Naive B cell (primary cell): ENCODE measurements at places on chromosomes 2 and 18. TPM values are rescaled to one million over a fixed set of nuclear protein-coding genes. Genes with fewer than 3 reads are reported as not detected.

STEAP3 gene
- 0.49 TPM for polyA plus RNA-seq

MFSD2B gene
- polyA plus RNA-seq: not detected

ALPI gene
- not detected for polyA plus RNA-seq

LIPG gene
- not detected for polyA plus RNA-seq

CDH19 gene
- polyA plus RNA-seq: not detected

BIN1 gene
- 150 TPM for polyA plus RNA-seq

UNC80 gene
- not detected for polyA plus RNA-seq

PJVK gene
- 0.43 TPM for polyA plus RNA-seq

GPR35 gene
- 1.0 TPM for polyA plus RNA-seq

- H3K4me1 ChIP-seq: no peaks in the 10 kb centered on the region
- H3K36me3 ChIP-seq: no peaks in the 10 kb centered on the region
- no peak for DNase-seq
- no peak overlapping the region for H3K27ac ChIP-seq
- peaks cover 19% of the 10 kb centered on the region for H3K27me3 ChIP-seq
- no peak overlapping the region for H3K4me3 ChIP-seq
These were observed 10.5 kb upstream of the TMEM177 start for GRCh38 chr2:119668546-119668945.

DNA sequence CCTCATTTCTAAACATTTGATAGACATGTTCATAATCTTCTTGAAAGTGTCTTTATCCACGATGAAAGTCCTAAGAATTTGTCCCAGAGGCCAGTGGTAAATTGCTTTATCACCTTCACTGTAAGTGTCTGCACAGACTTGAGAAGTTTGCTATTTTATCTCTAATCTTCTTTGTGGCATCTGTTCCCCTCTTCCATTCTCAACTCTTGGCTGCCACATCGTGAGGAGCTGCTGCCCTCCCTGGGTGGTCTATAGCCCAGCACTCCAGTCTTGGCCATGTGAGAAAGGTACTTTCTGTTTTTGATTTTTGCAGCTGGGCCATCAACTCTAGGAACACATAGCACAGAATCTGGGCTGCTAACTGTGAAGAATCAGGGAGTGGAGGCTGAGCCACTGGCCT lies 45.5 kb downstream of the SLC14A2 start:
- H3K27me3 ChIP-seq: peaks cover 7% of the 10 kb centered on the region
- no peak overlapping the region for H3K4me3 ChIP-seq
- no peak for DNase-seq
- H3K4me1 ChIP-seq: peaks cover 6% of the 10 kb centered on the region
- no peak overlapping the region for H3K27ac ChIP-seq
- H3K36me3 ChIP-seq: no peaks in the 10 kb centered on the region

DNA sequence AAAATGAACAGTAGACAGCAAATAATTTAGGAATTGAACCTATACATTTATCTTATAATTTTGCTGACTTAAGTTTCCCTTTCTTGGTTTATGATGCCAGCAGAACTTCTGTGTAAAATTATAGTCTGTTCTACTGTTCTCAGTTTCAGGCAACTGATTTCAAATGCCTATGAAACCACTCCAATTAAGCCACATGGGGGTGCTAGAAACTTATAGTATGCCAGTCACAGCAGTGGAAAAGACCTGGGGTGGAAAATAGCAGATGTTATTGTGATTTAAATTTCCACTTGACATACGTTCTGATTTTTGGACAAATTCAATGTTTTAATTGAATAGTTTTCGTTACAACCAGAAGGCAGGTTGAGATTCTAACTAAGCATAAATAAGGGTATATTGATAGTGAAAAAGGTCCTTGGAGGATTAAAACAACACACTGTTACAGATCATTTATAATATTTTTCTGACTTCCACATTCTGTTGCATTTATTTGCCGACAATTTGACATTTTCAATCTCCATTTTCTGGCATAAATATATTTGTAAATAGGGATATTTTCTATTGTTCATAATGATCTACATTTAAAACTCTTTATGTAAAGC lies 61.4 kb downstream of the CPS1 start:
- H3K27me3 ChIP-seq: no peaks in the 10 kb centered on the region
- no peak overlapping the region for H3K27ac ChIP-seq
- H3K4me3 ChIP-seq: no peak overlapping the region
- H3K4me1 ChIP-seq: no peaks in the 10 kb centered on the region
- DNase-seq: no peak

- no peak for DNase-seq
- H3K36me3 ChIP-seq: no peaks in the 10 kb centered on the region
- no peak overlapping the region for H3K4me3 ChIP-seq
- no peak overlapping the region for H3K27ac ChIP-seq
These were observed 34.3 kb downstream of the CCDC68 start for GRCh38 chr18:54924948-54925347.

DNA sequence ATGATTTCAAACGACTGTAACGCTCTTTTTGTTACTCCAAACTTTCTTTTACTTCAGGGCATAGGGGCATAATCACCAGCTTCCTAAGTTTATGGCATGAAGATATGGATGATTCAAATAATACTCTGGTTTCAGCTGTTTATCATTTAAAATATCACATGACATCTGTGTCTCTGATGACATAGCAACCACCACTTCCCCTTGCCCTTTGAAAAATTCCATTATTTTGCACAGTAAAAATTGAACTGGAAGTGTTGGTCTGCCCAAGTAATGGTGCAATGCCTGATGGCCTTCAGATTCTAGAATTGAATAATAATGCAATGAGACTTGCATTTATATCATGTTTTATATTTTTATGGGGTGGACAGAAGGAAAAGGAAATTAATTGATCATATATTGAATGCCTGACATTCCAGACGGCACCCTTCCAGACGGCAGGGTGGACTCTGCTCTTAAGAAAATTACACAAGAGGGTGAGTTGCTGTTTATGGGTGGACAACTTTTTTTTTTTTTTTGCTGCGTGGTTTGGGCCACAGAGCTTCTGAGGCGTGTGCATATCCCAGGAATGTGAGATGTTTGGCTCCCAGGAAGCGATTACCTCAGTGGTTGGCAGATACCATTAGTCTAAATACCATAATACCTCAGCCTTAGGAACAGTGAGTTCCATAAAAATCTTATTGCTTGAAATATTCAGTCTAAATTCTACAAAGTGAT lies 101.7 kb upstream of the ZNF521 start:
- H3K4me1 ChIP-seq: no peaks in the 10 kb centered on the region
- DNase-seq: no peak
- no peaks in the 10 kb centered on the region for H3K36me3 ChIP-seq
- H3K4me3 ChIP-seq: no peak overlapping the region
- peaks cover 8% of the 10 kb centered on the region for H3K27me3 ChIP-seq

- H3K4me1 ChIP-seq: peaks cover 20% of the 10 kb centered on the region
- no peak overlapping the region for H3K27ac ChIP-seq
- H3K36me3 ChIP-seq: no peaks in the 10 kb centered on the region
- H3K27me3 ChIP-seq: no peaks in the 10 kb centered on the region
- DNase-seq: peak; percentile 66
These were observed 845 bp downstream of the EML4 start for GRCh38 chr2:42169874-42170521.

GRCh38 chr18:76349067-76349715 lies 145.9 kb downstream of the ZNF516 start:
- peaks cover 8% of the 10 kb centered on the region for H3K27me3 ChIP-seq
- peaks cover 6% of the 10 kb centered on the region for H3K4me1 ChIP-seq
- H3K27ac ChIP-seq: peak overlapping the region; percentile 43
- H3K4me3 ChIP-seq: no peak overlapping the region
- peaks cover 17% of the 10 kb centered on the region for H3K36me3 ChIP-seq
- peak; percentile 35 for DNase-seq

GRCh38 chr2:44954889-44955592 lies 13.5 kb downstream of the SIX3 start:
- H3K36me3 ChIP-seq: peaks cover 7% of the 10 kb centered on the region
- peaks cover 26% of the 10 kb centered on the region for H3K4me1 ChIP-seq
- no peak overlapping the region for H3K27ac ChIP-seq
- H3K27me3 ChIP-seq: peaks cover 78% of the 10 kb centered on the region

- no peak for DNase-seq
- H3K4me1 ChIP-seq: no peaks in the 10 kb centered on the region
- H3K36me3 ChIP-seq: no peaks in the 10 kb centered on the region
These were observed 621.2 kb downstream of the GALR1 start for GRCh38 chr18:77870894-77871293.

DNA sequence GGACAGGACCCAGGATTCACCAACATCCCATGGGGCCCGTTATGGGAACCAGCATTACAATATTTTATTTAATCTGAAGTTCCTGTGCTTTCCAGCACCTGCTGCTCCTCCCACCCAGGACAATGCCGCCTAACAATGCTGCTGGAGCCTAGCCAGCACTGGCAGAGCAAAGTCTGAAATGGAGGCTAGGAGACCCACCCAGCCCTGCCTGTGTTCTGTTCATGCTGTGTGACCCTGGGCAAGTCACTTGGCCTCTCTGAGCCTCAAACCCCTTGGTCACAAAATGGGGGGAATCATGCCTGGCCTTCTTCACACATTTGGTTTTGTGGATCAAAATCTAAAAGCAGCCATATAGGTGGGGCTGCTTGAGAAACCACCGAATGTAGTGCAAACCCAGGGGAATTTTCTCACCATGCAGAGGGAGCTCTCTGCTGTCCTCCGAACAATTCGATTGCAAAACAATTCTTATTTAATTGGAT lies 38.5 kb upstream of the ODC1 start:
- no peaks in the 10 kb centered on the region for H3K4me1 ChIP-seq
- no peak overlapping the region for H3K27ac ChIP-seq
- DNase-seq: no peak

GRCh38 chr18:13240060-13240725 lies 21.6 kb downstream of the LDLRAD4 start:
- H3K27ac ChIP-seq: no peak overlapping the region
- H3K4me1 ChIP-seq: peaks cover 3% of the 10 kb centered on the region
- no peaks in the 10 kb centered on the region for H3K27me3 ChIP-seq
- no peak overlapping the region for H3K4me3 ChIP-seq

- H3K36me3 ChIP-seq: peaks cover 28% of the 10 kb centered on the region
- H3K4me1 ChIP-seq: no peaks in the 10 kb centered on the region
- H3K27ac ChIP-seq: no peak overlapping the region
- H3K4me3 ChIP-seq: no peak overlapping the region
- no peak for DNase-seq
These were observed 144.2 kb downstream of the RNF144A start for GRCh38 chr2:7061450-7061789.

DNA sequence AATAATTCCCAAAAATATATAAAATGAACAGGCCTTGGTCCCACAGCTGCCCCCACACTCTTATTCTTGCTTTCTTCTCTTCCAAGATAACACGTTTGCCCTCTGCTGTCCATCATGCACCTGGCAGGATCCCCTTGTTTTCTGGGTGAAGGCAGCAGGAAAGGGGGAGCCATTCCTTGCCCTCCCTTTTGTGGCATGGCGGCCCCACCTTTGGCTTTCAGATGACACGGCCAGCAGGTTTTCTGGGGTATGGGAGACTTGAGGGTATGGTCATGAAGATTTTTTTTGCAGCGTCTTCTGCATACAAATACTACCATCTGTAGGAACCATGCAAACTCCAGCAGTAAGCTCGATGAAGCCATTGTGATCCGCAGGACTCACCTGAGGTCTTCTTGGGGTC lies 118.8 kb downstream of the MAPK4 start:
- no peak overlapping the region for H3K27ac ChIP-seq
- DNase-seq: no peak
- H3K27me3 ChIP-seq: peaks cover 10% of the 10 kb centered on the region
- no peak overlapping the region for H3K4me3 ChIP-seq

DNA sequence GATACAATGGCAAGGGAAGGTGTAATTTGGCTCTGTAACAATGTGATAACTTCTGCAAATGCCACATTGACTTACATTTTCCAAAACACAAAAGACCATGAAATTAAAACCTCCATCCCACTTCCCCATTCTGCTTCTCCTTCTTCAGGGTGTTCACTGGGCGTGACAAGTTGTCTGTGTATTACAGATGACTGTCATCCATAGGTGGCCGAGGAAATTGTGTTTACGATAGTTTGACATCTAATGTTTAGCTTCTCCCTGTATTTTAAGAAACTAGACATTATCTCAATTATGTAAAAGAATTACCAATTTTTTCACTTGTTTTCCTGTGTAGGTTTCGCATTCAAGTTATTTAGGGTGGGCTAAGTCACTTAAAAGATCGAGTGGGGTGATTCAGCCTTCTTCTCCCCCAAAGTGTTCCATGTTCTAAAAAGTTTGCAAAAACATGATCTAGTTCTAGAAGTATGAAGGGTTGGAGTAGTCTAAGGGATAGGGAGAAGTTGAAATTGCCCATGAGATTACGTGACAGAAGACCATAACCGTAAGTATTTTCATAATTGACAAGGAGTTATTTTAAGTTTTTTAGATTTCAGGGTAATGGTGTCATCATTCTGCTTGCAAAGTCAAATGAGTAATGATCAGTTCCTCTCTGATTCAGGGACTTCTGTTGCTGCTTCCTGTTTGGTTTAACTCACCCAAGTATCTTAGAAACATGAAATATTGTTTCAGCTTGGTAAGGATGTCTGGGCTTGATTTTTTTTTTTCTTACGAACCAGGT lies 25.2 kb upstream of the CYTIP start:
- H3K27me3 ChIP-seq: no peaks in the 10 kb centered on the region
- DNase-seq: peak; percentile 89
- peak overlapping the region; percentile 99 for H3K27ac ChIP-seq
- peak overlapping the region; percentile 85 for H3K4me3 ChIP-seq
- H3K36me3 ChIP-seq: no peaks in the 10 kb centered on the region

DNA sequence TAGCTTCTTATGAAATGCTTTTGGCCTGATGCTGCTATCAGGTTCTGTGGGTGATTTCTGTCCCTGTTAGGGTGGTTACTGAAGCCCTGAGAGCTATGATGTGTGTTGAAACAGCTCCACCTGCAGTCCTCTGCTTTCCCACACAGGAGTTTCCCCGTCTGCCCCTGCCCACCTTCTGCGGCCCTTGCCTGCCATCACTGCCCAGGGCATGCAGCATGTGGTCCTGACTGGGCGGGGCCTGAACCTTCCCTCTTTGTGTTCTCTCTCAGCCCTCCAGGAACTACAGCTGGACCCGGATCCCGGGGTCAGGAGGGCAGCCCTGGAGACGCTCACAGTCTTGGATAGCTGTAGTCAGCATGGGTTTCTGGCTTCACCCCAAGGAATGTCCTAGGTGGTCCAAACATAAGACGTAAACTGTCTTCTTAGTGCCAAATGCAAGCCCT lies 21.4 kb downstream of the HJURP start:
- no peak overlapping the region for H3K27ac ChIP-seq
- no peak for DNase-seq
- H3K36me3 ChIP-seq: no peaks in the 10 kb centered on the region
- H3K4me1 ChIP-seq: peaks cover 4% of the 10 kb centered on the region

- H3K4me3 ChIP-seq: no peak overlapping the region
- H3K36me3 ChIP-seq: peaks cover 2% of the 10 kb centered on the region
- DNase-seq: no peak
- no peak overlapping the region for H3K27ac ChIP-seq
- peaks cover 14% of the 10 kb centered on the region for H3K27me3 ChIP-seq
These were observed 146.3 kb upstream of the SKOR2 start for GRCh38 chr18:47397671-47398319.

DNA sequence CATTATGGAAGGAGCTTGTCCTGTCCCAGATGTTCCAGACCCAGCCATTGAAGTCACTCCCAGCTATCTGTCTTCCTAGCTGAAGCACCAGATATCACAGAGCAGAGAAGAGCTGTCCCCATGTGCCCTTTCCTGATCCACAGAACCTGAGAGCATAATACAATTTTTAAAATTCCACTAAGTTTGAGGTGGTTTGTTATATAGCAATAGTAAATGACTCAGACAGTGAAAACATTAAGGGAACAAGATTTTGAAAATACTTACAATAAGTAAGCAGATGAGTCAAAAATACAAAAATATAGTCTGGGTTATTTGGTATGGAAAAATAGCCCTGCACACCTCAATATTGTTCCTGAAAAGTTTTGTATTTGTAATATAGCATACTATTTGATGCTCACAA lies 85.8 kb upstream of the GLS start:
- H3K27ac ChIP-seq: no peak overlapping the region
- no peaks in the 10 kb centered on the region for H3K4me1 ChIP-seq
- peaks cover 7% of the 10 kb centered on the region for H3K27me3 ChIP-seq
- H3K36me3 ChIP-seq: no peaks in the 10 kb centered on the region
- DNase-seq: no peak
